ENCODE measurements at places on chromosomes 6 and 20. TPM values are rescaled to one million over a fixed set of nuclear protein-coding genes. Genes with fewer than 3 reads are reported as not detected.

SAPCD1 gene
- 0.78 TPM for total RNA-seq

PKHD1 gene
- not detected for total RNA-seq

SLC4A11 gene
- total RNA-seq = 4.3 TPM

TPMT gene
- total RNA-seq = 20.8 TPM

SIRPG gene
- total RNA-seq = not detected

DNAH8 gene
- 0.04 TPM for total RNA-seq

MAP3K5 gene
- 34.8 TPM for total RNA-seq

BPIFA1 gene
- not detected for total RNA-seq

CGAS gene
- total RNA-seq = 4.8 TPM

COX4I2 gene
- not detected for total RNA-seq

BNIP5 gene
- total RNA-seq = not detected

SFTA2 gene
- not detected for total RNA-seq

CRISP3 gene
- total RNA-seq = not detected

PKIB gene
- 0.13 TPM for total RNA-seq

UBD gene
- total RNA-seq = 1.9 TPM

DUSP15 gene
- not detected for total RNA-seq

HLA-DOA gene
- total RNA-seq = not detected

SNAP25 gene
- total RNA-seq = not detected

PNISR gene
- 55.8 TPM for total RNA-seq

SUPT3H gene
- total RNA-seq = 8.6 TPM

RANBP9 gene
- 23.1 TPM for total RNA-seq

C6orf141 gene
- 6.0 TPM for total RNA-seq

SLA2 gene
- not detected for total RNA-seq

HTR1B gene
- 64.4 TPM for total RNA-seq

HLA-DQB1 gene
- not detected for total RNA-seq

COL9A1 gene
- not detected for total RNA-seq

RBCK1 gene
- total RNA-seq = 74.0 TPM

POFUT1 gene
- total RNA-seq = 37.7 TPM
